ENCODE measurements at places on chromosomes 5 and 9. TPM values are rescaled to one million over a fixed set of nuclear protein-coding genes. Genes with fewer than 3 reads are reported as not detected.

The SPINK13 gene
- total RNA-seq: not detected

GRCh38 chr5:166562246-166562645 is 1729.2 kb upstream of the WWC1 start:
- no peaks in the 10 kb centered on the region for H3K36me3 ChIP-seq
- no peak overlapping the region for H3K27ac ChIP-seq
- no peak overlapping the region for H3K4me3 ChIP-seq
- H3K27me3 ChIP-seq: no peaks in the 10 kb centered on the region
- DNase-seq: no peak
- no peaks in the 10 kb centered on the region for H3K4me1 ChIP-seq

- H3K4me1 ChIP-seq: peaks cover 24% of the 10 kb centered on the region
- H3K36me3 ChIP-seq: no peaks in the 10 kb centered on the region
- peaks cover 41% of the 10 kb centered on the region for H3K27me3 ChIP-seq
- peak overlapping the region; percentile 69 for H3K4me3 ChIP-seq
These were observed 48.7 kb upstream of the PSD2 start for GRCh38 chr5:139746691-139747582.

- peaks cover 9% of the 10 kb centered on the region for H3K27me3 ChIP-seq
- H3K36me3 ChIP-seq: no peaks in the 10 kb centered on the region
- no peak overlapping the region for H3K4me3 ChIP-seq
- H3K27ac ChIP-seq: no peak overlapping the region
These were observed 15.4 kb downstream of the IL9 start for GRCh38 chr5:135880278-135880677.

Data from activated CD8-positive, alpha-beta T cell treated with anti-CD3 and anti-CD28 coated beads, Interleukin-2, amount 10 ng/mL, durations not matched to agents 7 days and 5 days (primary cell).